ENCODE measurements at places on chromosomes 13 and 19.

DNA sequence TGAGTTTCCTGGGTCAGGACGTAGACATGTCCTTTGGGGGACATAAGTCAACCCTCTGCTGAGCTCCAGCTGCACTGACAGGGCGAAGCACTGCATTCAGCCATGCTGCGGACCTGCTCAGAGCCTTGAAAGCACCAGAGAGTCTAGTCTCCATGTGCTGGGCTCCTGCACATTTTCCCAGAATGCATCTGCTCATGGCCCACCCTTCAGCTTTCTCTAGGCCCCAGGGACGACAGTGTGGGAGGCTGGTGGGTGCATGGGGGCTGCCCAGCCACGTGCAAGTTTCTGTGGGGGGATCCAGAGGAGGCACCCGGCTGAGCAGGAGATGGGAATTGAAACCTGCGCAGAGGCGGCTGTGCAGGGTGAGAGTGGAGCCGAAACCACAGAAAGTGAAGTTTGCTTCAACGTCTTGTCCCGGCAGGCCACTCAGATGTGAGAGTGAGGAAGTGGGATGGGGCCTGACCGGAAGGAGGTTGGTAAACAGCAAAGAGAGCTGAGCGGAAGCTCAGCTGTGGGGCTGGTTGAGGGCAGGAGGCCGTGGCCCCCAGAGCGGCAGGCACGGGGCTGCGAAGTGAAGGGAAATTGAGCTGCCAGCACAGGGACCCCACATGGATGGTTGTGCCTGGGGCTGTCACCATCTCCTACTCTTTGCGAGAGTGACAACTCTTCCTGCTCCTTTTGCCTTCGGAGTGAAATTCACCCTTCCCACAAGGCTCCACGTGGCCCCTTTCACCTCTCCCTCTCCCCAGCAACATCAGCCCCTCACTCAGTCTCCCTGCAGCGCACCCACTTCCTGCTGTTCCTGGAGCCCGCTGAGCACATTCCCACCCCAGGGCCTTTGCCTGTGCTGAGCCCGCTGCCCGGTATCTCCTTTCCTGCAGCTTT is 11.8 kb downstream of the PGLS start:
- no peak for DNase-seq

DNA sequence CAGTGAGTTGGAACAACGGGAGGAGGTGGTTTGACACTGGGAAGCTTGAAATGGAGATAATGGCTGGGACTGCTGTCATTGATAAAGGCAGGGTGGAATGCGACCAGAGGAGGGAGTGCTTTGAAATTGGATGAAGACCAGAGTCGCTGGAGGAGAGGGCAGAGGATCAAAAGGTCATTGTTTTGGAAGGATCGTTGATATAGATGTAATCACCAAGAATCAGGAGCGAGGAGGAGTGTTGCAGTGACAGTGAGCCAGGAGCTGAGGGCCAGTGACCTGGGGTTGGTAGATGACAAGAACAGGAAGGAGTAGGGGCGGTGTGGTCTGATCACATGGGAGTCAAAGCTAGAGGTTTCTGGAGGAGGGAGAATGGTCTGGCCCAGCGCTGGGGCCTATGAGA is 25.3 kb downstream of the TM9SF2 start:
- no peak for DNase-seq

GRCh38 chr13:108120302-108120701 is 95.0 kb downstream of the LIG4 start:
- DNase-seq, result no peak

DNA sequence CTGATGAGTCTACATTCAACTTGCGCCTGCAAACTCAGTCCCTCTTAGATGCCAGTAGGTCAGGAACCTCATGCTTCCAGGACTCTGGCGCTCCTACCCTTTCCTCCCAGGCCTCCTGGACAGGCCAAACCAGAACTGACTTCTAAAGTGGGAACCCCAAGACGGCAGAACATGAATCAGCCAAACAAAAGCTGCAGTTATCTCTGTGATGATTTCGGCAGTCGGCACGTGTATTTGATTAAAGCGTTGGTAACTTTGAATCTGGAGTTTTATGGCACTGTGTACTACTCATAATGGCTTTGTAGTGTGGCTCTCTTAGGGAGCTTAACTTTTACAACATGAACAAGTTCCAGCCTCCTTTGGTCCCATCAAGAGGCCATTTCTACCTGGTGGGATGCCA is 13.7 kb downstream of the ACTN4 start:
- no peak for DNase-seq

DNA sequence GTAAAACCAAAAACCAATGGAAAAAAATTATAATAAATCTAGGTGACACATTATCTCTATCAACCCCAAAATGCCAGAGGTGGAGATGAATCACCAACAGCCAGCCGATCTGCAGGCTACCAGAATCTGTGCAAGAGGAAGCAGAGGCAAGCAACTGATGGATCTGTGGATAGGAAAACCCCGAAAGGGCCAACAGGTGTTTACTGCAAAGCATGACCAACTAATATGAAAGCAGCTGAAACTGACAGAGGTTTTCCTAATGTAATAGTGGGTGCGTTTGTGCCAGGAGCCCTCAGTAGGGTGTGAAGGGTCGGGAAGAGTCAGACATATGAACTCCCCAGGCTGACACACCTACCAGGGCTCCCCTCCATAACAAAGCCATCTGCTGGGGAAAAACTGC is 554.6 kb downstream of the RFC3 start:
- DNase-seq, result no peak

DNA sequence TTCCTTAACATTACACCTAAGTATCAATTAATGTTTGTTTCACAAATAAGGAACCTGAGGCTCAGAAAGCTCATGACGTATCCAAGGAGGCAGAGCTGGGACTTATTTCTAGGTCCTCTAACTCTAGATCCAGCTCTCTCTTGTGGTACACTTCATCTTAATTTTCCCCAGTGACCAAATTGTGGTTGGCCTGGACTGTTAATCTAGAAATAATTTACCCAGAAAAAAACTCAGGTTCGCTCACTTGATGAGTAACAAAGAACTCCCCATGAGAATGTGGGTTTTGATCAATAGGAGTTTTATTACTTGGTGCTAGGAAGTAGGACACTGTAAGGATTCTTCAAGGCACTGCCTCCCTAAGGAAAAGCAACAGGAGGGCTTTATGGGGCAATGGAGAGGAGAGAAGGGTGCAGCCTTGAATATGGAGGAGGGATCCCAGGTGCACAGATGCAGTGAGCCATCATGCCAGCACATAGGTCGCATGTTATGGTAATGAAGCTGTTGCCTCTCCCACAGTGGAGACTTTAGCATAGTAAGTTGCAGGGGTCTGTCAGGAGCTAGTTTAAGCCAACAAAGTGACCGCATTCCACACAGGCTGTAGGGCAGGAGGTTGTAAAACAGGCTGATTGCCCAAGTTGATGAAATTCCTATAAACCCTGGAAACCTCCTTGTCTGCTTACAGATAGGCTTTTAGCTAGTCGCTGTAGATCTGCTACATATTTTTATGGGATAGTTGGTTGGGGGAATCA is 14.7 kb downstream of the RAP2A start:
- no peak for DNase-seq

DNA sequence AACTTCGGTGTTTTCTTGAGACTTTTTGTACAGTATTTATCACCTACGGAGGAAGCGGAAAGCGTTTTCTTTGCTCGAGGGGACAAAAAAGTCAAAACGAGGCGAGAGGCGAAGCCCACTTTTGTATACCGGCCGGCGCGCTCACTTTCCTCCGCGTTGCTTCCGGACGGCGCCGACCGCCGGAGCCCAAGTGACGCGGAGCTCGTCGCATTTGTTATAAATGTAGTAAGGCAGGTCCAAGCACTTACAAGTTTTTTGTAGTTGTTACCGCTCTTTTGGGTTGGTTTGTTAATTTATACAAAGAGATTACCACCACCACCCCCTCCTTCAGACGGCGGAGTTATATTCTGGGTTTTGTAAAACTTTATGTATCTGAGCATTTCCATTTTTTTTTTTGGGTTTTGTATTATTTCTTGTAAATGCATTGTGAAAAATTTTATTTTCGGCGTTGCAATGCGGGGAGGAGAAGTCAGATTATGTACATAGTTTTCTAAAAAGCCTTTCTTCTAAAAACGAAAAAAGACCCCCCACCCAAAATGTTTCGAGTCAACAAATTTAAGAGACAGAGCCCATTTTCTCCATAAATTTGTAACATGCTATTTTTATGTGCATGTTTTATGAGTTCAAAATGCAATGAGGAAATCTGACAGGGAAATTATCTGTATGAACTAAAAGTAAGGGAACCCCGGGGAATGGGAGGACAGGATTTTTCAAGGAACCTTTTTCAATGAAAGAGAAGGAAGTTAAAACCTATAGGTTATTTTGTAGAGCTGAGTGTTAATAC is 2.3 kb downstream of the SOX1 start:
- no peak for DNase-seq

GRCh38 chr13:51623473-51623872 is 39.2 kb downstream of the WDFY2 start:
- no peak for DNase-seq

GRCh38 chr19:8445488-8446001 is 770 bp downstream of the HNRNPM start:
- DNase-seq, result peak; percentile 27

- no peak for DNase-seq
These were observed 63.0 kb downstream of the ZNF208 start for GRCh38 chr19:21947775-21948174.

- peak; percentile 76 for DNase-seq
These were observed 622 bp upstream of the FXYD5 start for GRCh38 chr19:35153701-35154524.

GRCh38 chr13:24242100-24242499 is 67.3 kb upstream of the C1QTNF9 start:
- DNase-seq, result no peak

- peak; percentile 95 for DNase-seq
These were observed 1.7 kb downstream of the JUND start for GRCh38 chr19:18279516-18280246.

DNA sequence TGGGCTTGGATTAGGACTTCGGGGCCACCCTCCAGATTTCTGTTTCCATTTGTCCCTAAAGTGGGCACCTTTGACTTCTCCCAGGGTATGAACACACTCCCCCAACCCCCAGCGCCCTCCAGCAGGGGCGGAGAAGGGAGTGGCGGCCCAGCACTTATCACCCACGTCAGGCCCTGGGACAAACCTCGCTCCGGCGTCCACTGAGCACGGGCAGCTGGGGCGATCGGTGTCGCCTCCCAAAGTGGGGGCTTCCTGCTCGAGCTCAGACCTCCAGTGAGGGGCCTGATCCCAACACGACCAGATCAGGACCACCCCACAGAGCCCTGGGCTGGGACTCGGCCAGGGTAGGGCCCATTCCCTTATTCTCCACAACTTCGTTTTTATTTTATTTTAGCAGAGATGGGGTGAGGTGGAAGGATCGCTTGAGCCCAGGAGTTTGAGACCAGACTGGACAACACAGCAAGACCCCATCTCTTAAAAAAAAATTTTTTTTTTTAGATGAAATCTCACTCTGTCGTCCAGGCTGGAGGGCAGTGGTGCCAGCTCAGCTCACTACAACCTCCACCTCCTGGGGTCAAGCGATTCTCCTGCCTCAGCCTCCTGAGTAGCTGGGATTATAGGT is 3.7 kb upstream of the TCF3 start:
- DNase-seq, result no peak

GRCh38 chr19:50669302-50670101 is 20.3 kb downstream of the C19orf81 start:
- no peak for DNase-seq

- peak; percentile 91 for DNase-seq
These were observed 672 bp upstream of the IRF2BP1 start for GRCh38 chr19:45886427-45887199.

GRCh38 chr13:73278186-73278585 is 219.4 kb downstream of the KLF5 start:
- no peak for DNase-seq

- no peak for DNase-seq
These were observed 13.0 kb upstream of the BICRA start for GRCh38 chr19:47595944-47596343.

DNA sequence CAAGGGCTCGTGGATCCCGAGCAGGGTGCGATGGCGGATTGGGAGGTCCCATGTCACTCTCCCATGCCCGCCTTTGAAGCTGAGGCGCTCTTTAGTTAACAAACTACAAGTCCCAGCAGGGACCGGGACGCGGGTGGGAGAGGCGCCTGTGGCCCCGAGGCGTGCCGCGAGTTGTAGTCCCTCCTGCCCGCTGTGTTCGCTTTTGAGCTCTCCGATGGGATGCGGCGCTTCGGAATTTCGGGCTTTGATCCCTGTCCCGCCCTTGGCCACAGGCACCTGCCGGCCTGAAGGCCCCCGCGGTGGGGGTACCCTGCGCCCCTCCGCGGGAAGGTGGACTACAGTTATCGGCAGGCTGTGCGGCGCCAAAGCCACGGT is 11.0 kb downstream of the CYTH2 start:
- DNase-seq, result no peak

DNA sequence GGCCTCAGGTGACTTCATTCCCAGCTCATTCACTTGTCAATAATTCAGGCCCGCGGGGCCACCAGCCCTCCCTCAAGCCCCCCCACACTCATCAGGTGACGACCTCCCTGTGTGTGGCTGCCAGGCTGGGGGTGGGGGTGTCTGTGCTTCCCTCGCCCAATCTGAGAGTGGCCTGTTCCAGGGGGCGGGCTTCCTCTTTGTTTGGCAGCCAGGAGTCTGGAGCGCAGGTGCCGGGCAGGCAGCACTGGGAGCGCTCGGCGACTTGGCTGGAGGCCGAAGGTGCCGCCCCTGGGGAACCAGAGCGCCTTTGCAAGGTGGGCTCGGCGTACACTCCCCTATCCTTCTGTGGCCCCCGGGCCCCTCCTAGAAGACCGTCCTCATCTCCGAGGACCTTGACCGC is 5.4 kb upstream of the ZNF98 start:
- no peak for DNase-seq

DNA sequence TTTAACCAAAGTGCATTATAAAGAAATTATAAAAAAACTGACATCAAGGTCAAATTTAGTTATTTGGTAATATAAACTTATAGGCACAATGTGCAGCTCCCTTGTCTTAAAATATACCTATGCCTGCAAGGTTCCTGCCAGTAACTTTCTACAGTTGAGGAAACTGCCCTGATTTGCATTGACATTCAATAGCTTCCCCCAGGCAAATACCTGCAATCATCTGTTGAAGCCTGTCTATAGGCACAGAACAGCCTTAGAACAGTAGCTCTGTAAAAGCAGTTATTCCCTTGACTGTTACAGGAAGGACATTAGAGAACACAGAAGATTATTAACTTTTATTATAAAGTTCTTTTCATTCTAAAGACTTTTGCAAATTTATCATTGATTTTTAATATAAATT is 1239.5 kb downstream of the PCDH9 start:
- no peak for DNase-seq

GRCh38 chr19:47658431-47659348 is 49.8 kb downstream of the BICRA start:
- no peak for DNase-seq

Measured in CD4-positive, alpha-beta memory T cell (primary cell).